ENCODE measurements at places on chromosomes 2 and 18.

DNA sequence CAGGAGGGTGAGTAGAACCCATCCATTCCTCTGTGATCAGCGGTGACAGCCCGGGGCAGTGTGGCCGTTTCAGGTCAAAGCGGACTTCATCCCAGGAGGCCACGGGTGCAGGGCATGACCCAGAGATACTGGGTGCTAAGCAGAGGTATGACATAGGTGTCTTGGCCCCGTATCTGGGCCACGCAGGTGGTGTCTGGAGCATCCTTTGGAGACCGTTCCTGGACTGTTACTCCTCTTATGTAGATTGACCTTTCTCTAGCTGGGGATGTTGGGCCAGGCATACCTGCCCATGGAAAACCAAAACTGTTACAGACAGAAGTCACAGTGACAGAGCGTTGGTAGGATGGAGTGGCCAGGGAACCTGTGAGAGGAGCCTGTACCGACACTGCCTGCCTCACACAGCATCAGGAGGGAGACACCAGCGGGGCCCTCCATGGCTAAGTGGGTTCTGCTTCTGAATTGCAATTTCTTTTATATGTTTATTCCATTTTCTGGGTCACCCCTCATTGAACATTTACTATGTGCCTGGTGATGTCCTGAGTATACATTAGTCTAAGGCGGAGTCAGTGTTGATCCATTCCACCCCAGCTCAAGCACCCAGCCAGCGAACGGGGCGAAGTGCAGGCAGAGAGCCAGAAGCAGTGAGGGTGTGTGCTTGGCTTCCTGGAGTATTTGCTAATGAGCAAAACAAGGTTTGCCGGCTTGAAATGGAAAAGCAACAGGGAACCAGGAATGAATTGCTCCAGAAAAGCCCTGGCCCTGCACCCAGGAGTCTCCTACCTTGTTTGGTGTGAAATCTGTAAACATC, 141.7 kb downstream of the SH3RF3 start:
- DNase-seq = no peak

DNA sequence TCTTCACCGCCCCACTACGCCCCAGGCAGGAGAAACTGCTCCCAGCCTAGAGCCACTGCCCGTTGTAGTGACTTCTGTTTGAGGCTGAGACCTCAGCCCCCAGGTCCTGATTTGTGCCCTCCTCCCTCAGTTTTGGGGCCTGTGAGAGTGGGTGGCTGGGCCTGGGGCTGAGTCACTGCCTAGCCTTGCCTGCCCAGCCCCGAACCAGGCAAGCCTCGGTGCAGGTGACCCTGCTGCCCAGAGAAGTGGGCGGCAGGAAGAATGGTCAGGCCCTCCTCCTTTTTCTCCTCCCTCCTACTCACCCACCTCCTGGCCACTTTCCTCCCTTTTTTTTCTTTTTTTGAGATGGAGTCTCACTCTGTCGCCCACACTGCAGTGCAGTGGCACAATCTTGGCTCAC, 66.6 kb downstream of the ZFP36L2 start:
- DNase-seq = no peak

DNA sequence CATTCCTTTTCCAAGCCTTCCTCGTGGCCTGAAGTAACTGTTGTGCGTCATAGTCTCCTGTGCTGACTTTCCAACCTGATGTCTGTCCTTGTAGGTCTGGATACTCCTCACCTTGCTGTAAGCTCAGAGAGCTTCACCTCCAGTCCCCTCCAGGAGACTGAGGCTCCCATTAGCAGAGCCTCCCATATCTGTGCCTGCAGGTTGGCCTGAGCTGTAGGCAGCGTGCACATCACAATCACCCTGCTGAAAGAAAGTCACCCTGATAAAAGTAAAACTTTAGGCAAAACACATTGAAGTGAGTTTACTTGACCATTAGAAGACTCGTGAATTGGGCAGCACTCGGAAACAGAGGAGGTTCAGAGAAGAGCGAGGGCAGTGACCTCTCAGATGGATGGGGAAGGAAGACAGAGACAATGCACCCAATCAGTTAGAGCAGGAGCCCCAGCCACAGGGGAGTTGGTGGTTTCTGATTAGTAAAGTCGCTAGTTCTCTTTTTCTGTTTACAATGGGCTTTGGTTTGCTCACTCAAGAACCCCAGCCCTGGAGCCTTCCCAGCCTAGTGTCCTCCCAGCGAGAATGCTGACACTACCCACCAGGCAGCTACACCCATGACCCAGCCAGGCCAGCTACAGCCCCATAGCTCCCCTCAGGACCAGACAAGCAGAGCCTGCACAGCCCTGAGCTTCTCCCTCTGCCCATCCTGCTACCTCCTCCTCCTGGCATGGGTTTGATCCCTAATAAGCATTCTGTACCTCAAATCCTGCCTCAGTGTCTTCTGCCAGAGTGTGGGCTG, 12.1 kb upstream of the TPO start:
- DNase-seq = no peak

DNA sequence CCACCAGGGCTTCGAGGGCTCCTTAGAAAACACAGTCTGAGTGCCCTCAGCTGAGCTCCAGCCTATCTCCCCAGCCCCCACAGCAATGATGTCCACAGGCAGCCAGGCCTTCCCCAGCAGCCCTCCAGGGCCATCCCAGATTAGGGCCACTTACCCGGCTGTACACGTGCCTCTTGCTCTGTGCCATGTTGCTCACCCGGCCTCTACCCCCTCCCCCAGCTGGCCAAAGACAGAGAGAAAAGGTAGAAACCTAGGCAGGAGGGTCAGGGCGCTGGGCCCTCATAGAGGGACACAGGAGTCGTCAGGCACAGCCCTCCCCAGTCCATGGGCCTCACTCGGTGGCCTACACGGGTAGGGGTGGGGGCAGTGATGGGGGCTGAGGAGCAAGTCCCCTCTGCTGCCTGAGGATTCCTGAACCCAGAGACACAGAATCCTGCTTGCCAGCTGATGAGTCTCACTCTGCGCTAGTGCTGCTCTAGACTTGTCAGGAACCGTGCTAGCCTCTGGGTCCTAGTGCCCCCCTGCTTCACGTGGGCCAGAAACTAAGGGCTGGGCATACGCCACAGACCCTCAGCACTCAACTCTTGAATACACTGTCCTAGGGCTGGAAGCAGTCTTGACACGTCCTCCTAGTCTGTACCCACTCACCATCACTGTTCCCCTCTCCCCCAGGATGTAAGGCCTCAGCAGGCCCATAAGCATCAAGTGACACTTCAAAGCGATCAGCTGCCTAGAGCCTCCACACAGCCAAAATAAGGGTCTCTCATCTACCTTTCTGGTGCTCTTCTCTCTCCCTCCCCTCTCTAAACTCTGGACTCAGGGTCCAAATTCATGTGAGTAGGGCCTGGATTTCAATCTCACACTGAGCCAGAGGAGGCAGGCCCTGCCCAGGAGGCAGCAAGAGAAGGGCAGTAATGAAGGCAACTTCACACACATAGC, at the start of gene DCTN1:
TSS of gene DCTN1 (minus strand) at position 461 of the 939 bp plus-strand sequence. CDS start at position 187, 274 bp downstream.
- peak; percentile 80 for DNase-seq

- DNase-seq = no peak
Observed at GRCh38 chr18:48371854-48372602, 37.2 kb downstream of the ZBTB7C start.

DNA sequence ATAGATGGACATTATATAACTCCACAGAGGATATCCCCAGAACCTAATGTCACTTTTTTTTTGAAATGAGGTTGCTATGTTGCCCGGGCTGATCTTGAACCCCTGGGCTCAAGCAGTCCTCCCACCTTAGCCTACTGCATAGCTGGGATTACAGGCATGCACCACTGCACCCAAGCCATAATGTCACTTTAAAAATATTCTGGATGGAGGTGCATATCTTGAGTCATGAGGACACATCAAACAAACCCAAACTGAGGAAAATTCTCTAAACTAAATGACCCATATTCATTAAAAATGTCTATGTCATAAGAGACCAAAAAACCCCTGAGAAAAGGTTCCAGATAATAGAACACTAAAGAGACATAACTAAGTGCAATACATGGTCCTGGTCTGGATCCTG, 36.3 kb downstream of the OSGEPL1 start:
- DNase-seq = no peak

- no peak for DNase-seq
Observed at GRCh38 chr2:121904656-121905055, 149.2 kb downstream of the TSN start.

DNA sequence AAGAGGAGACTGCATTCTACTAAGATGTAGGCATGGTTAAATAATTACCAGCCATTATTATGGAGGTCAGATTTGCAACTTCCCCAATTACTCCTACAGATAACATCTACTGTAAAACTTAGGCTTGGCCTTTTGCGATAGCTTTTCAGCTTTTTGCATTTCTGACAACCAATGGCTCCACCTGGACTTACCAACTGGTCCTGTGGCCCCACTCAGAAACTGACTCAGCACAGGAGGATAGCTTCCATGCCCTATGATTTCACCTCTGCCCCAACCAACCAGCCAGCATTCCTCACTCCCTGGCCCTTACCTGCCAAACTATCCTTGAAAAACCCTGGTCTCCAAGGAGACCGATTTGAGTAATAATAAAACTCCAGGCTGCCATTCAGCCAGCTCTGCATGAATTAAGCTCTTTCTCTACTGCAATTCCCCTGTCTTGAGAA, 28.2 kb downstream of the TUBB6 start:
- no peak for DNase-seq

DNA sequence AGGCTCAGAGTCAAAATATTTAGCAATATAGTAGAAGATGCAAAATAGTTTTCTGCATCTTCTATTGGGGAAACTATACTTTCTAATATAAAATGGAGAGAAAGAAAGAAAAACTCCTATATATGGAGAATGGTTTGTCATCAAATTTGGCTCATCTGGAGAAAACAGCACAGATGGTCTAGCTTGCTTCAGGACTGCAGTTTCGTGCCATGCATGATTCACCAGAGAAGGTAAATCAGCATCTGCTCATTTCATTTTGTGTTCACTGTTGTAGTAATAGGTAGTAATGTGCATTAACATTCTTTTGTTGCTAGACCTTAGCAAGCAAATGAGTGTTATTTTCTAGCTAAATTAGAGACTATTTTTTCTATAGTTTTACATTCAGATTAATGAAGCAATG, 179.0 kb downstream of the ASXL3 start:
- no peak for DNase-seq

DNA sequence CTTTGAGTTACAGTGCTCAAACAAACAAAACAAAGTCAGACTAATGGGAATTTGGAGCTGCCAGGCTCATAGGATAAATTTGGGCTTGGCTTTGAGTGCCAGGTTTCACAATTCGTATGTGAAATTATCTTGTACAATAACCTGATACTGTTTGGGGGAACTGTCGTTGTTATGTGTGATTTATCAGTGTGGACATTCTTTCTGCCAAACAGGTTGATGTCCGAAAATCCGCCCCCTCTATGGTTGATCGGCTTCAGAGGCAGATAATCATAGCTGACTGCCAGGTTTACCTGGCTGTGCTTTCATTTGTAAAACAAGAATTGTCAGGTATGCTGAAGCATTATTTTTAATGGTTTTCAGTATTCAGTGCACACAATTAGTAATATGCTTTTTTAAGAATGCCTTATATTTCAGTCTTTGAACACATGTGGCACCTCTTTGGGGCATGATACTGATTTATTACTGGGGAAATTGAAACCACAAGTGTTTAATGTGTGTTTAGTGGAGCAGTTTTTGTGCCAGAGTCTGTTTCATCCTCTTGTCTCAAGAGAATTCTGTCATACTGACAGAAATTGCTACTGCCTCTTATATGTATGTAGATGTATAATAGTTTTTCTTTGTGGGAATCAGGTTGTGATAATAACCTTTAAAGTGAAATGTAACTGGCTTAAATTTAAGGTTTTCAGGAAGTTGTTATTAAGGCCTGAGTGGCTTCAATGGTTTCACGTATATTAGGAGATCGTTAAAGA, 54.6 kb downstream of the TTC39C start:
- no peak for DNase-seq

DNA sequence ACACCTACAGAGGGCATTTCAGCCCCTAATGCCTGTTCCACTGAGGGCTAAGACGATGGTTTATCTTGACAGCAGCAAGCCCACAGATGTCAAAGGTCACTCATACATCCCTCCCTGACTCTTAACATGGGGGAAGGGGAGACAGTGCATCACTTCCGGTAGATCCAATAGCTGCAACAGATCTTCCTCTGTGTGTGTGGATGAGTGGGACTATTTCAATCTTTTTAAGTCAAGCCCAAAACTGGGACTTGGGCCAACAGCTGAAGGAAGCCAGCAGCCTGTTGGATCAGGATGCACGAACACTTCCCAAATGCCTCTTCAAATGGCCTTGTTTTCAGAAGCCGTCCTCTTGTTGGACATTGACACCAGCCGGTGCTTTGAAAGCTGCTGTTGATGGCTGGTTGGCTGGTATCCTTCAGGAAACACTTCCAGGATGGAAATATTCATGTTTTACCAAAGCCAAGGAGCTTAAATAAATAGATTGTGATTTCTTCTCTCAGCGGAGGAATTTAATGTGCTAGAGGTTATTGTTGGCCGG, 59.2 kb downstream of the IL1R2 start:
- DNase-seq = peak; percentile 30

GRCh38 chr18:41790687-41791086, 164.3 kb upstream of the PIK3C3 start:
- DNase-seq = no peak

DNA sequence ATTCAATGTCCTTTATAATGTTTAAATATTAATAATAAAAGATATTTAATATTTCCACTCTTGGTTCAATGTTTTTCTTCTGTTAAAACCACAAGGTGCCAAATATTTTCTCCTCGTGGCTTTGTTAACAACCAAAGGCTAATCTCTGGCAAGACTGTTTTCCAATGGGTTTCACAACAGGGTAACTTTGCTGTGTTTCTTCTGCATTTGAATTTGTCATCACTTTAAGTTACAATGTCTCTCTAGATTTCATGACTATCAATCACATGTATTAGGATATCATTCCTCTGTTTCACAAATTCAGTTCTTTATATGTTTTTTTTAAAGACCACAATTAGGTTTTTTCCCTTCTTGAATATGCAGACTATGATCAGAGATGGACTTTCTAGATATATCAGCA, 469.8 kb upstream of the ACVR2A start:
- DNase-seq = no peak

- DNase-seq = no peak
Observed at GRCh38 chr18:6625481-6625880, 104.0 kb upstream of the ARHGAP28 start.

- DNase-seq = peak; percentile 83
Observed at GRCh38 chr2:20584399-20585358, 66.2 kb downstream of the HS1BP3 start.

- no peak for DNase-seq
Observed at GRCh38 chr2:157900203-157900602, 24.1 kb upstream of the ACVR1 start.

- no peak for DNase-seq
Observed at GRCh38 chr2:46669996-46670793, 190.8 kb downstream of the TMEM247 start.
